Pulmonary artery endothelial cell (primary cell): ENCODE measurements at places on chromosomes 16 and 17. TPM values are rescaled to one million over a fixed set of nuclear protein-coding genes. Genes with fewer than 3 reads are reported as not detected.

USP43 gene
- 0.04 and 0.07 TPM in 2 replicates for total RNA-seq

GDPD1 gene
- total RNA-seq = 3.2 and 5.0 TPM in 2 replicates

- no peak for DNase-seq
Measured at GRCh38 chr17:50834429-50835300, 721 bp upstream of the WFIKKN2 start.

GRCh38 chr16:20879175-20880040, 20.8 kb downstream of the DCUN1D3 start:
- no peak for DNase-seq

DNA sequence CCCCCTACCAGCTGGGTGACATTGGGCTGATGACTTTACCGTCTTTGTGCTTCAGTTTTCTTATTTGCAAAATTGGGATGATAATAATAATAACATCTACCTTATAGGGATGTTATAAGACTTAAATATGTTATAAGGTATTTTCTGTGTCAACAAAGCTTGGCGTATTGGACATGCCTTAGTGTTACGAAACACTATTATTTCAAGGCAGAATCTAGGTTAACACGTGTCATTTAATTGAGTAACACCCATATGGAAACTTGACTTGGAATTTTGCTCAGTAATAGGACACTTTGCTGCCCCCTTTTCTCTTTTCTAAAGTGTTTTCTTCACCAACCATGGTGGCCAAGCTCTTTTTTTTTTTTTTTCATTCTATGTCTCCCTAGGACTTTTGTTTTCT, 294.2 kb upstream of the SALL1 start:
- no peak for DNase-seq

GRCh38 chr17:40129498-40129897, 7.7 kb downstream of the MSL1 start:
- no peak for DNase-seq

- DNase-seq = no peak
Measured at GRCh38 chr17:67862614-67863217, 37.4 kb downstream of the BPTF start.

DNA sequence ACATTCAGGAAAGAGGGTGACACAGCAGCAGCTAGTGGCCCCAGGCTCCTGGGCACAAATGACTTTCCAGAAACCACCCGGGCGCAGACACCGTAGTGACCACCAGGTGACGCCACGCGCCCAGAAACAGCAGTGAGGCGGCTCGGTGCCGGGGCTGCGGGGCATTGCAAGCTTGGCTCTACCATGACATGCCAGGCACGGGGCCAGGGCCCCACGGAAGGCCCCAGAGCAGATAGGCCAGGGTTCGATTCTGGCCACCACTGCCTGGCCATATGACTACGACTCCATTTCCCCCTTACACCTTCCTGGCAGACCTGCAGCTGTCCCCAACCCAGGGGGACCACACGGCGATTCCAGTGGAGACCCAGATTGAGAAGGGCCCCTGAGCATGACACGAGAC, 6.7 kb downstream of the RHBDF1 start:
- DNase-seq = no peak

DNA sequence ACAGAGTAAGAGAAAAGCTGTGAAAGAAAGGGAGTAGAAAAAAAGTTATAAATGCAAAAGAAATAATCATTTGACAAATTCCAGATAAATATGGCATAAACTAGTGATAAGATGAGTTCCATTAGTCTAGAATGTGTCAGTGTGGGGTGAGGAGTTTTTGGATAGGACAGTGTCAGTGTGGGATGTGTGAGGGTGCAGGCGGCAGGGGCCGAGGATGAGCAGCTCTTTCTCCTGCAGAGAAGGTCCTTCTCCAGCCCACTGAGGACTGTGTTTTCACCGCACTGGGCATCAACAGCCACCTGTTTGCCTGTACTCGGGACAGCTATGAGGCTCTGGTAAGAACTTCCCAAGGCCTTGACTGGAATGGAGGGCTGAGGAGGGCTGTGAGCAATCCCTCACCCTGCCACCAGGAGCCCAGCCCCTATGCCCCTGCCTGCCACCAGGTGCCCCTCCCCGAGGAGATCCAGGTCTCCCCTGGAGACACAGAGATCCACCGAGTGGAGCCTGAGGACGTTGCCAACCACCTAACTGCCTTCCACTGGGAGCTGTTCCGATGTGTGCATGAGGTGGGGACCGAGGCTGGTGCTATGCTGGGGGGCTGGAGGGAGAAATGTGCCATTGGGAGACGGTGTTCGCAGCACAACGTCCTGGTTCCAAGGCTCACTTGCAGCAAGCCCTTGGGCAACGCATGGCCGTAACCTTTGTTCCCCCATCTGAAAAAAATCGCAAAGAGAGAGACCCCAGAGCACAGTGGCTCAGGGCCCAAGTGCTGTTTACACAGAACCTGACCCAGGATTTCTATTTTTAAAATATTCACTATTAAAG, 13.1 kb downstream of the RAPGEFL1 start:
- DNase-seq = no peak

GRCh38 chr16:17566075-17566474, 95.3 kb upstream of the XYLT1 start:
- DNase-seq = no peak

- no peak for DNase-seq
Measured at GRCh38 chr17:44808156-44808555, 21.9 kb downstream of the GJC1 start.

- no peak for DNase-seq
Measured at GRCh38 chr17:76997981-76998531, 129.9 kb downstream of the MGAT5B start.

GRCh38 chr16:25155553-25156460, 44.3 kb downstream of the LCMT1 start:
- DNase-seq = no peak

DNA sequence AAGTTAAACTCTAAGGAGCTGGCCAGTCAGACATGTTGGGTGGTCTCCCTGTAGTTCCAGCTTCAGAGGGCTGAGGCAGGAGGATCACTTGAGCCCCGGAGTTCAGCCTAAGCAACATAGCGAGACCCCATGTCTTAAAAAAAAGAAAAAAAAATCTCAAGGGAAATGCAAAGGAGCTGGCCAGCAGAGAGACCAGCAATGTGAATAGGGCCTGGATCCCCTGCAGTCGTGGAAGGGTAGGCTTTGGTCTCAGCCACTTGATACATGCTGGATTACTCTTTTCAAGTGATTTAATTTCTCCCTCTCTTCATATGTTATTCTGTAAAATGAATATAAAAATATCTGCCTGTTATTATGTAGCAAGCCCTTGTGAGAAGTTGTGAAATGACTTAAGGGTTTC, 207.7 kb downstream of the SPECC1 start:
- no peak for DNase-seq
